ENCODE measurements at places on chromosomes 7 and 10.

DNA sequence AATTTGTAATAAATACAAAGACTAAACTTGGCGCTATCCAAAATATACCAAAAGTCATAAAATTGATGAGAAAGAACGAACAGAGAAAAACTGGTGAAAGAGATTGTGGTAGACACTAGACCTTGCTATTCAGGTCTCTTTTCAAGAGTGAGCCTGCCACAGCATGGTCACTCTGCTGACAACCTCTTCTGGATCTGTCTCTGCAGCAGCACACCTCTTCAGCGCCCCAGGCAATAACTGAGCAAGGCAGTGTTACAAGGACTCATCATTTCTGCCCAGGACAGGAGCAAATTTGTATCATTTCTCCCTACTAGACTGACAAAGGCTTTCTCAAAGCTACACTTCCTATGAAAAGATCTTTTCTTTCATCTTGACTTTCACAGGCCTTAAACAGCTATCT is 976.0 kb downstream of the DNAJB9 start:
- no peak for DNase-seq

- no peak for DNase-seq
These were observed 27.4 kb upstream of the GOT1 start for GRCh38 chr10:99457813-99458212.

DNA sequence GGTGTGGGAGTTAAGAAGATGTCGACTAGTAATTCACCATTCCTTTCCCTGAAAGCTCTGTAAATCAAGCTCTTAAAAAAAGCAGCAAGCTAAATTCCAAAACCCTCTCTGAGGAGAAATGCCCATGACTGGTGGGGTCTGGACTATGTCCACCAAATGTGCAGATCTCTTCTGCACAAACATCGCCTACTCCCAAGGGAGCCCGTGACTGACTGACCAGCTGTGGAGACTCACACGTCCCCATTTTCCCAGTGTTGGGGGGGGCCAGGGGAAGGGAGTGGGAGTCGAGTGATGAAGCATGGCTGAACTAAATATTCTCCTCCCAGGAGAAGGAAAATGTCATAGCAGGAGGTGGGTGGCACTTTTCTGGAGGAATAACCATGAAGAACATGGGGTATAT is 164.1 kb upstream of the HPS1 start:
- DNase-seq: no peak

GRCh38 chr10:5659702-5660528 is 6.5 kb downstream of the ASB13 start:
- no peak for DNase-seq

GRCh38 chr10:23016636-23017035 is 78.7 kb upstream of the MSRB2 start:
- DNase-seq: no peak

DNA sequence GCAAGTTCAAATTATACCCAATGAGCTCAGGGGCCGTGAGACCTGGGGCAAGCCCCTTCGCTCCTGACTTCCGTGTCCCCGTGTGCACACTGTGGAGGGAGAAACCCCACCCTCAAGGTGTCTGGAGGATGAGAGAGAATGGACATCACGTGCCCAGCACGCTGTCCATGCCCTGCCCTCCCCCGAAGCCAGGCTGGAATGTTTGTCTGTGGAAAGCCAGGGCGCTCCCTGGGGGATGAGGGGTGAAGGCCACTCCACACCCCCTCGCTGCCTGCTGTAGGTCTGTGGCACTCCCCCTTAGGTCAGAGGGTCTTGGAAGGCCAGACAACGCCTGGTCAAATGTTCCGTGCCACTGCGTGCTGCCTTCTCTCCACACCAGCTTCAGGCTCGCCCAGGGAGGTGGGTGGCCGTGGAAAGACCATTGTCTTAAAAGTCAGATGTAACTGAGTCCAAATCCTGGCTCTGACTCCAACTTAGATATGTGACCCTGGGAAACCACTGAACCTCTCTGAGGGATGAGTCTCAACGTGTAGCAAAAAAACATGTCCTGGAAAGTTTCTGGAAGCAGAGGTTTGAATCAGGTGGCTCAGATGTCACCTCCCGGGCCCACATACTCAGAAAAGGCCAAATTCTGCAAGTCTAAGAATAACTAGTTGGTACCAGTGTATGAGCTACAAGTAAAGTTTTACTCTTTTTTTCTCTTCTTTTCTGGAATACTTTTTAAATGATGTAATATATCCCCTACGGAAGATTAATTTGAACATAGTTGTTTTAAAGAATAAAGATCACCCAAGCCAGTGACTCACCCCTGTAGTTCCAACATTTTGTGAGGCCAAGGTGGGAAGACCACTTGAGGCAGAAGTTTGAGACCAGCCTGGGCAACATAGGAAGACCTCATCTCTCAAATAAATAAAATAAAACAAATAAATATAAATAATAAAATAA is 24.9 kb downstream of the RCC1L start:
- no peak for DNase-seq

GRCh38 chr10:114933588-114933987 is 4.4 kb upstream of the TRUB1 start:
- no peak for DNase-seq

- no peak for DNase-seq
These were observed 35.8 kb upstream of the EIF4H start for GRCh38 chr7:74138334-74138867.

DNA sequence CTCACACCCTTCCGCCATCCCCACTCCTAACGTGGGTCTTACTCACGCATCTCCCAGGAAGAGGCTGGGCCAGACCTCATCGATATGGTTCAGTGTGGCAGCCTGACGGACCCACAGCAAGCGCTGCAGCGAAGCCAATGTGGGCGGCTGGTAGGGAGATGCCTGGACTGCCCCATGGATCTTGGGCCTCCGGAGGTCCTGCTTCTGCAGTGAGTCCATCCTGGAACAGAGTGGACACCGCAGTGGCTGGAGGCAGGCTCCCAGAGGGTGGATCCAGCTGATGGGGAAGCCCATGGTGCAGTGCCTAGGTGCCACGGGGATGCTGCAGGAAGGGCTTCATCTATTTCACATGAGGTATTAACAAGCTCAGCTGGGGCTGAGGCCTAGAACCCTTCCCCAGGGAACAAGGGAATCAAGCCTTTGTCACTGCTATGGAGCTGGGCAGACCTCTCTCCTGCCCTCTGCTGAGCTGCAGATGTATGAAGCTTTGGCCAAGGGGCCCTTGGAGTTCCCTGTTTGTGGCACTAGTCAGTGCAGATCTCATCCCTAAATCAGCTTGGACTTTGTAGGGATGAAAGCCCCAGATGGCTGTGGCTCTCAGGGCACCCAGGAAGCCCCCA is 13.7 kb upstream of the SAMD8 start:
- no peak for DNase-seq

DNA sequence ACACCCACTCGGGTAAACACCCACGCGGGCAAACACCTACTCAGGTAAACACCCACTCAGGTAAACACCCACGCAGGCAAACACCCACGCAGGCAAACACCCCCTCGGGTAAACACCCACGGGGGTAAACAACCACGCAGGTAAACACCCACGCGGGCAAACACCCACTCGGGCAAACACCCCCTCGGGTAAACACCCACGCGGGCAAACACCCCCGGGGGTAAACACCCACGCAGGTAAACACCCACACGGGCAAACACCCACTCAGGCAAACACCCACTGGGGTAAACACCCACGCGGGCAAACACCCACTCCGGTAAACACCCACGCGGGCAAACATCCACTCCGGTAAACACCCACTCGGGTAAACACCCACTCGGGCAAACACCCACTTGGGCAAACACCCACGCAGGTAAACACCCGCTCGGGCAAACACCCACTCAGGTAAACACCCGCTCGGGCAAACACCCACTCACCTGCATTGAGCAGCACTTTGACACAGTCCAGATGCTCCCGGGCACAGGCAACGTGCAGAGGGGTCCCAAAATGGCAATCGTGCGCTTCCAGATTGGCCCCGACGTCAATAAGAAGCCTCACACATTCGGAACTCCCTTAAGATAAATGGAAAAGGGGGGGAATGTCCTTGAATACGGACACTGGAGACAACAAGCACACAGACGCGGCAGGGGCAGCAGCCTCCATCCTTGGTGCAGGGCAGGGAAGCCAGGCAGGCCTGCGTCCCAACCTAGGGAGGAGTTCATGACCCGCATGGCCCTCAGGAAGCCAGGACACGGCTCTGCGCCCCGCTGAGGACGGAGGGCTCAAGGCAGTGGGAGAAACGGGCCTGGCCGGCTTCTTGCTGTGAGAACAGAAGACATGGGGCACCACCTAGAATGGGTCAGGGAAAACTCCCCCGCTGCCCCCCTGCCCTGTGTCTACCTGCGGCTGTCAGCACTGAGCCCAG is 17.6 kb downstream of the ASB13 start:
- no peak for DNase-seq

GRCh38 chr7:40673285-40673684 is 538.5 kb downstream of the SUGCT start:
- DNase-seq: no peak

GRCh38 chr7:5463031-5463430 is 39.4 kb upstream of the TNRC18 start:
- DNase-seq: no peak

- no peak for DNase-seq
These were observed 242.6 kb upstream of the FZD8 start for GRCh38 chr10:35884657-35885071.

Data from NCI-H526 treated with DMSO at 0.1 percent for 48 hours (cell line).